ENCODE measurements at places on chromosomes 11 and 22.

GRCh38 chr22:27111796-27112672 is 454.6 kb downstream of the MIAT start:
- no peak for DNase-seq

- no peak for DNase-seq
These were observed 49.4 kb upstream of the ELF5 start for GRCh38 chr11:34562976-34563375.

- no peak for DNase-seq
These were observed 20.2 kb downstream of the CHST1 start for GRCh38 chr11:45644981-45645889.

- no peak for DNase-seq
These were observed 63.4 kb downstream of the AAMDC start for GRCh38 chr11:77884186-77884828.

- DNase-seq: no peak
These were observed 16.8 kb downstream of the LRRC32 start for GRCh38 chr11:76653674-76654284.

GRCh38 chr11:23569547-23569946 is 709.3 kb upstream of the CCDC179 start:
- DNase-seq: no peak

DNA sequence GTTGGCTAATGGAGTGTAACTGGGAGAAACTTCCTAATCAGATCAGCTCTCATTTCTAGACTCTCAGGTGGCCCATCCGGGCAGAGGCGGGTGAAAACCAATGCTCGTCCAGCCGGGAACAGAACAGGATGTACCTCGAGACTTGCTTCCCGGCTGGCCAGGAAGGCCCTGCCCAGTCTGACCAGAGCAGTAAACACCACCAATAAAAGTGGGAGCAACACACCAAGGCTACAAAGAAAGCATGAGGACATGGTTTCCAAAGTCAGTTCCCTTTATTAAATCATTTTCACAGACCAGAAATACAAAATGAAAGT is 940 bp upstream of the TNKS1BP1 start:
- no peak for DNase-seq

GRCh38 chr11:62573006-62573591 is 592 bp downstream of the EEF1G start:
- no peak for DNase-seq

DNA sequence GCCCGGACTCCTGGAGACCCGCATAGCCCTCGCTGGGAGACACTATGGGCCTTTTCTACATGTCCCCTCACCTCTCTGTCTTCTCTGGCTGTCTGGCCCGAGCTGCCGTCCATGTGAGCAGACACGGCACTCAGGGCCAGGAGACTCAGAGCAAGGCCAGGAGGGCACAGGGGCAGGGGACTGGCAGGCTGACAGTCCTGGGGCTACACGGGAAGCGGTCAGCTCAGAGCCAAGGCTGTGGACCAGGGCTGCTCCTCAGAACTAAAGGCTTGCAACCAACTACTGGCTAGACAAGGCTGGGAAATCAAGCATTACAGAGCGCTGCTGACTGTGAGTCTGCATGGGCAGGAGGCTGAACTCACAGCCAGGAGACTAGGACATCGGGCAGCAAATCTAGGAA is 56.1 kb upstream of the CDON start:
- no peak for DNase-seq

DNA sequence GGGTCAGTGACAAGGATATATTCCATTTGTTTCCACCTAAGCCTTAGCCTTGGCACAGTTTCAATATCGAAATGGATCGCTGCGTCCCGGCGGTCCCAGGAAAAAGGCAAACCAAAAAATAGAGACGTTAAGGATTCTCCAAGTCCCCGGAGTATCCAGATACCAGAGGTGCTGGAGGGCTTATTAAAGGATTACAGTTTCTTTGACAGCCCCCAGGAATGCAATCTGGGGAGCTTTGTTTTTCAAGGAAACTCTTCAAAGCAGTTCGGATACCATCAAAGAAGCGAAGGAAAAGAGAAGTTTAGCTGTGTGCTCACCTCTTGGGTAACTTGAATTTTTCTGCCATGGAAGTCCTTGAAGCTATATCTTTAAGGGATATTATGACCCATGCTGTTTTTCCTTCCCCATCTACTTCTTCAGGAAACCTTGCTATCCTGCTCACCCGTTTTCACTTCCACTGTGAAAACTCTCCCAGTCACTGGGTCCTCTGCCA is 600 bp upstream of the GPR83 start:
- no peak for DNase-seq

- no peak for DNase-seq
These were observed 1.4 kb upstream of the OR5B2 start for GRCh38 chr11:58429273-58429672.

DNA sequence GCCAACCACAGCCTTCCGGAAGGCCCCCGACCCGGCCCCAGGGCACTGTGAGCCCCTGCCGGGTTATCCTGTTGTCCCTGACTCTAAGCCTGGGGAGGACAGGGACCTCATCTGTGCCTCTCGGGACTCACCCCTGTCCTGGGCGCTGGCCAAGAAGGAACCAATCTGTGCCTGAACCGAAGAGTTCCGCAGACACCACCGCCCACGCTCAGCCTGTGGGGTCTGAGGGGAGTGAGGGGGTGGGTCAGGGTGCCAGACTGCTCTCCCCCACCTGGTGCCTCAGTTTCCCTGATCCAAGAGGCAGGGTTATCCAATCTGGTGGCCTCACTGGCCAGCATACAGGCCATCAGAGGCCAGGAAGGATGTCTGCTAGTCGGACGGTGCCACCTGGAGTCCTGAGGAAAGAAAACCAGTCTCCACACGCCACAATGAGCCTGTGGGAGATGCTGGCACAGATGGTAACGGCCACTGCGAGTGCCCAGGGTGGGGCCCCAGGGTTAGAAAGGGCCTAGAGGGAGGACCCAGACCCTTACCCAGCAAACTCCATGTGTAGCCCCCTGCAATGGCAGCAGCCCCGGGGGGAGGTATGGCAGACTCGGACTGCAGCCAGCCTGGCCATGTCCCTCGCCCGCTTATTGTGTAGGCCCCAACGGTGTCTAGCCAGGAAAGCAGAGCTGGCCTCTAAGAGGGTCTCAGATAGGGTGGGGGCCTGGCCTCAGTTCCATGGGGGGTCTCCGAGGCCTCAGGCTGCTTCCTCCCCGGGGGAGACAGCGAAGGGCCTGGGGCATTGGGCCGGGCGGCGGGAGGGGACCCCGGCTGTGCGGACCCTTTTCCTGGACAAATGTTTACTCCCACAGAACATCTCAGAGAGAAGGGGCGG is 827 bp upstream of the TNNT3 start:
- DNase-seq: no peak

GRCh38 chr22:39348909-39349505 is 784 bp upstream of the SYNGR1 start:
- no peak for DNase-seq

GRCh38 chr11:59423835-59424234 is 2.4 kb downstream of the OR5A2 start:
- DNase-seq: no peak

DNA sequence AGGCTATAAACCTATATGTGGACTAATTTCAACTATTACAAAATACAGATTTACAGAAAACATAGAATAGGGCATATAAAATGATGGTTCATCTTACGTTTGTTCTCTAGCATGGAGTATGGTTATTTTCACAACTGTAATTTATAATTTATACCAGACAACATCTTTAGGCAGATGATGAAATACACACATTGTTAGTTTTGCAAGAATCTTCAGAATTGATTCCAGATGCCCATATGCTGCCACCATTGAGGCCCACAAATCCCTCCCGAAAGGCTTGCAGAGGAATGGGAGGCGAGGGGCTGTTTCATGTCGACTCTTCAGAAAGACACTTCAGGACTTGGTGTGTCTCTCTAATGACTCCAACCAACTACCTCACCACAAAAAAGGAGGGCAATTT is 6.2 kb downstream of the PTPN5 start:
- DNase-seq: no peak

- DNase-seq: no peak
These were observed 23.3 kb downstream of the GLB1L2 start for GRCh38 chr11:134355136-134355535.

DNA sequence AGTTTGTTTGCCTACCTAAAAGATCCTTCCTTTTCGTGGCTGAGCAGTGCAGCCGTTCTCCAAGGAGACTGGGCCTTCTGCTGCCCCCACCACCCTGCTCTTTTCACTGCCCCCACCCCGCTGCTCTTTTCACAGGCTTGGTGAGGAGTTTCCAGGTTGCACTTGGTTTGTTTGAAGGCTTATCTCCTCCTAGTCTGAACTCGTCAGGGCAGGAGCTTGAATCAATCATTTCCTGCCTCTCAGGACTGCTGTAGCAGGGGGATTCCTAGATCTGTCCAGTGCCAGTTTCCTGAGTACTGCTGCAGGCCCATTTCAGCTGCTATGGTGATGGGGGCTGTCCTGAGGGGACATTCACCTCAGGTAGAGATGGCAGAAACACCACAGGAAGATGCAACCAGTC is 10.0 kb downstream of the MED15 start:
- no peak for DNase-seq

DNA sequence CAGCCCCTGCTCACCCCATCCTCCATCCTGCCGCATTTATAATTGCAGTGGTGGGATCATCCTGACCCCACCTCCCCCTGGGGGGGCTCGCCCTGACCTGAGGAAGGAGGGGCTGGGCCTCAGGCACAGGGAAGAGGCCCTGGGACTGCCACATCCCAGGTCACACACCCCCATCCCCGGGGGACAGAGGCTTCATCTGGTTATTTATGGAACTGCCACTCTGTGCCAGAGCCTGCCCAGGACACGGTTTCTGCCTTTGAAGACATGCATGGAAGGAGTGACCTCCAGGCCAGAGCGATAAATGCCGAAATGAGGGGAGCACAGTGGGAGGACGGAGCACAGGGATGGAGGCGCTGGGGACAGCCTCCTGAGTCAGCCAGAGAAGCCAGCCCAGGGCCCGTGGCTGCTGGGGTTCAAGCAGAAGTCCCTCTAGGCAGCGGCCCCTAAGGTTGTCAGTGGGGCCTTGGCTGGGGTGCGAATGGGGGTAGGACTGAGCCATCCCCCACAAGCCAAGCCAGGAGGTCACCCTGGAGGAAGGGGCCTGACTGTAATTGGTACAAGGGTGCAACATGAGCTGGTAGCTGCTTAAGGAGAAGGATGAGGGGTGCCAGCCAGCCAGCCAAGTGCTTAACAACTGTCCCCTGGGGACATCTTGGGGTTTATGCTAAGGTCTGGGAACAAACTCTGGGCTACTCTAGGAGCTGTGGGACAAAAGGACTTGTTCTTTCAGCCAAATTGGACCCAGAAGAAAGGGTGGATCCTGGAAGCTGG is 51.4 kb upstream of the SHISAL1 start:
- DNase-seq: no peak

DNA sequence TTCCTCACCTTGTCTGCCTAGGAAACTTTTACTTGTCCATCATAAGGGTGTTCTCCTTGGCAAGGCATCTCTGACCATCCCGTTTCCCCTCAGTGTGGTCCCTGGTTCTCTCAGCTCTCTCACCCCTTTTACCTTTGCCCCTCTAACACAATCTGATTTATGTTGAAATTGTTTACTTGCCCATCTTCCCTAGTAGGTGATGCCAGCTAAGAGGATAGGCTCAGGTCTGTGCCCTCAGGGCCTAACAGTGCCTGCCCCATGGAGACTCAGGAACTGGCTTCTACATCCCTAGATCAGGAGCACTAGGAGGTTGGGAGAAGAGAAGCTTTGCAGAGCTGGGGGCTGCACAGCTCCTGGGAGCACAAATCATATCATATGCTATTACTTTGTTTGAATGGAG is 21.1 kb upstream of the ALG8 start:
- no peak for DNase-seq

- DNase-seq: no peak
These were observed 4.4 kb downstream of the TP53I11 start for GRCh38 chr11:44946263-44946662.

GRCh38 chr22:35250156-35250555 is 7.1 kb upstream of the HMGXB4 start:
- DNase-seq: no peak

GRCh38 chr11:81802591-81802990 is 931.1 kb downstream of the FAM181B start:
- no peak for DNase-seq

DNA sequence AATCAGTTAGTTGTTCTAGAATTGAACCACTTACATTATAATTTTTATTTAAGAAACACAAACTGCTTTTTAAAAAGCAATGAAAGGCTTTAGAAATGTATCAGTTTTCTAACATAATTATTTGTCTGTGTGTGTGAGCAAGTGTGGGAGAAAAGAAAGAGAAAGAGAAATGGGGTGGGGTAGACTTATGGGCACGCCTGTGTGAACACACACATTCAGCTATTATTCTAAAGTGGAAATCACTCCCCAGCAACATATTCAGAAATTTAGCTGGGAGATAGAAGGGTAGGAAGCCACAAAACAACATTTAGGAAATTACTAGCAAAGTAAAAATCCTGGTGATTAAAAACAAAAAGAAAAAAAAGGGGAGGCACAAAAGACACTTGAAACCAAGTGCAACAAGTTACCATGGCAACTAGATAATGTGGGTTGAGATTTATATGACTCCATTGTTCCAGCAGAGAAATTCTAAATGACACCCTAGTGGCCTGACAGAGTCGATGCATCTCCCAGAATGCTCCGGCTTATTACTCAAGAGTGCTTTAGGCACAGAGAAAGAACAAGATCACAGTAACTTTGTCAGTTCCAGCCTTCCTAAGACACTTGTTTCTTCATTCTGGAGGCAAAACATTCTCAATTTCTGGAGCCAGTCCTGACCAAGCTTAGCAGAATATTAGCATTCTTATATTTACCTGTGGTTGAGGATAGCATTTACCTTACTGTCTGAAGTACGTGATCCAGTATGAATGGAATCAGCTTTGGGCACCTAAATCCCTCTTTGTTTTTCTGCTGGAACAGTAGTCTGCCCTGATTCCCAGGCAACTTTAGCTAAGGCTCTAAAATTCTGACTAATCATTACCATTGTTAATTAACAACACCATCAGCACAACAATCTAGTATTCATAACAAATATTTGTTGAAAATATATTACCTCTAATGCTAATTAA is 444.4 kb downstream of the DLG2 start:
- DNase-seq: no peak

DNA sequence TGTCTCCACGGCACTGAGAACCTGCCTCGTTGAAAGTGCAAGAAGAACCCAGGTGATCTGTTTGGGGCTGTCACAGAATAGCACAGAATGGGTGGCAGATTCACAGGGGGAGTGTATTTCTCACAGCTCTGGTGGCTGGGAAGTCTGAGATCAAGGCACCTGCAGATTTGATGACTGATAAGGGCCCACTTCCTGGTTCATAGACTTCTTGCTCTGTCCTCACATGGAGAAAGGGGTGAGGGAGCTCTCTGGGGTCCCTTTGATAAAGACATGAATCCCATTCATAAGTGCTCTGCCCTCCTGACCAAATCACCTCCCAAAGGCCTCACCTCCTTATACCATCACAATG is 198.5 kb upstream of the SORL1-AS1 start:
- no peak for DNase-seq

GRCh38 chr11:70161043-70161625 is 42.0 kb upstream of the FADD start:
- DNase-seq: no peak

- DNase-seq: no peak
These were observed 63.6 kb downstream of the THAP12 start for GRCh38 chr11:76317296-76317695.

GRCh38 chr11:16392616-16393015 is 36.3 kb upstream of the SOX6 start:
- DNase-seq: no peak
